ENCODE measurements at places on chromosomes 1 and 21.

GRCh38 chr1:3714284-3714741, 37.9 kb upstream of the CCDC27 start:
- no peak for DNase-seq

DNA sequence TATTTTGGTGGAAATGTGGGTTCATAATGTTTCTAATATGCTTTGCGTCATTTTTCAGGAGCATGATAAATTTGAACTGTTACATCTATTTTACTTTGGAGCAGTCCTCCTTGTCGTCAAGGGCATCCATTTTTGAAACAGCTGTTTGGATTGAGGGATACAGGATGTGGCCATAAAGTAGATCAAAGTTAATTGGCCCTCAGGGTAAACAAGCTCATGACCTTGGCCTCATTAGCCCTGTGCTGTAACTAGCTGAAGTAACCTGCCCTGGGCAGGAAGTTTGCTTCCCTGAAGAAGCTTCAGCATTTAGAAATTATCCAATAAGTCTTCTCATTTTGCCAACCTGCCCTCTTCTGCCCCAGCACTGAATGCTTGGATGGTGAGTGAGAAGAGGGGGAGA, 24.8 kb upstream of the RGL1 start:
- DNase-seq: no peak

- DNase-seq: peak; percentile 59
Measured at GRCh38 chr1:15323351-15323988, 76.4 kb downstream of the FHAD1 start.

- DNase-seq: no peak
Measured at GRCh38 chr21:44074315-44074958, 32.8 kb upstream of the PWP2 start.

- DNase-seq: no peak
Measured at GRCh38 chr1:100835866-100836842, 58.5 kb downstream of the EXTL2 start.

- DNase-seq: no peak
Measured at GRCh38 chr1:236065509-236066005, 667 bp upstream of the NID1 start.

GRCh38 chr1:92924501-92924900, 36.8 kb downstream of the DIPK1A start:
- DNase-seq: no peak

DNA sequence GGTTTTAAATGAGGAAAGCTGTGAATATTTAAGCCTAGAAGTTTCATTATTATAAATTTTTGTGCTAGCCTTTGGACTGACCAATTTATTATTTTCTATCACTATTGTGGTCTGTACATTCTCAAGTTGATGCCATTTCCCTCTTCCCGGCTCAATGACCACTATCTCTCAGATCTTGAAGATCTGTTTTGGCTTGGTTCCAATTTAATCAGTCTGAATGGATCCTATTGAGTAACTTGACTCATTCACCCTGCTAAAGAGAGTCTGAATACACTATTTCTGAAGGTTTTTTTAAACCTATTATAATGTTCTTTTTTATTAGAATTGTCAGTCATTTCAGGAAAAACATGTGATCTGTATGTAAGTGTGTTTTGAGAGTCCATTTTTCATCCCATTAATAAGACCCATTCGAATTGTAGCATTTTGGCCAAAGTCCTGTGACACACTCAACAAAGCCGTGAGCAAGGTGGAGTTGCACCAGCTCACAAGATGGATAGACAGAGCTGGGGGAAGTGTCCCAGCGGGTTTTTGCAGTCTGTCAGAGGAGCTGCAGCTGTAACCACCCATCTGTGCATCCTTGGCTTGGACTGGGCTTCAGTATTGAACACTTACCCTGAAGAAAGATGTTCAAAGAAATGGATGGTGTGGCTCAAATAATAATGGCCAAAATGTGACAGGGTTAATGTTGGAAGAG, 145.6 kb downstream of the NFIA start:
- DNase-seq: no peak

GRCh38 chr1:1101503-1101902, 14.4 kb downstream of the C1orf159 start:
- DNase-seq: no peak

DNA sequence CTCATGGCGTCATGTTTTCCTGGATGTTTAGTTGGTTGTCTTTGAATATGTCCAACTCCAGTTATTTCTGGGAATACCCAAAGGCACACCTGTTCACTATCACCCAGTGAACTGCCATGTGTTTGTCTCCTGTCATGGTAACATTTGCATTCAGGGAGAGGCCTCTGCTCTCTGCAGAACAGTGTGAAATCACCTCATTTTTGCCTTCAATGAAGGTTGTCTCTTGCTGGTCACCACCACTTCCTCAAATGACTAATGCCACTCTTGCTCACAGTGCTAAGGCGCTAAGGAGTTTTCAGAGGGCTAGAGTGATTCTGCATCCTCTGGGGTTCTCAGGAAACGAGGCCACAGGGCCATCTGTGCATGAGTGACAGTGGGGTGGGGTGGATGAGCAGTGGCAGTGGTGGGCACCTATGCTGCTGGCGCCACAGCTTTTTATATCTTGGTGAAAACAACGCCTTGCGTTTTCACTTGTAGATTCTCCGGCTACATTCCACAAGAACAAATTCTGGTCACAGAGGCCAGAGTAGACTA, 60.0 kb upstream of the ATP5PO start:
- peak; percentile 55 for DNase-seq

- DNase-seq: no peak
Measured at GRCh38 chr1:91078859-91079258, 57.0 kb upstream of the ZNF644 start.

DNA sequence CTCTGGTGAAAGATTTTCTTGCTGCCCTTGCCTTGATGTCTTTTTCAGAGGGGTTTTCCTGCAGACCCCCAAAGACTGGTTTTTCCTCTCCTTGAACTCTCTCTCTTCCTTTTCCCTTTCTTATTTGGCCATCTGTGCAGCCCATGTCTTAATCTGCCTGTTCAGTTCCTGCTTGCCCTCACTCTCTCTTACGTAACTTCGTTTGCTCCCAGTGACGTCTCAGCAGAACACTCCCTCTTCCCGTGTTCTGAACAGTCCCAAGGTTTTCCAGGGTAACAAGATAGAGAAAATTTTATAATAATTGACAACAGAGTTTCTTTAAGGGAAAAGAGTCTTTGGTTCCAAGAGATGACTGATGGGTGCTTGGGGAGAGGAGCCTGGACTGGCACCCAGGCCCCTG, 109.1 kb upstream of the LMO4 start:
- no peak for DNase-seq

DNA sequence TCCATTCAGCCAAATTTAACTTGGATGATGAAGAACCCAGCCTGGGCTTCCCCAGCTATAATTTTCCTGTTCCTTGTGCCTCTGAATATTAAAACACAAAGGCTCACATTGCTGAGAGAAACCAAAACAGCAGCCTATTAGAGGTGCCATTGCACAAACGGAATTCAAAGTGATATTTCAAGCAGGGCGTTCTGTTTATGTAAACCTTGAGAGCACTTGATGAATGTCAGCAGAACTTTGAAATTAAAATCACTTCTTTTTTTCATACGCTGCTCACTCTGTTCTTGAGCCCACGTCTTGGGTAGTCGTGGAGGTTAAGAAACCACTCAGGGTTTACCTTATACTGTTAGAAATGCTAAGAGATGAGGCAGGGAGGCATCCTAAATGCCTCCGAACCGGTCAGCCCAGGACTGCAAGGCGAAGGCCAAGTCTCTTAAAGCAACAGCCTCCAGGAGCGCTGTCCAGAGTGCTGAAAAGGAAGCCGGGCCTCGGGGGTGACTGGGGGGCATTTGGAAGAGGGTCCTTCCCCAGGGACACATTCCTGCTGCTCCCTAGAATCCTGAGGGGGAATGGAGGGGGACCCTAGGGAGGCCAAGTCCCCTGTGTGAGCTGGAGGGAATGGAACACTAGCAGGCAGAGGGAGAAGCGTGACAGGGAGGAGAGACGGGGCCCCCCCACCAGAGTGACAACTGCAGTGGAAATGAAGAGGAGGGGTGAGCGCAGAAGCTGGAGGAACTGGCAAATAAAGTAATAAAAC, 154.8 kb upstream of the VAMP3 start:
- DNase-seq: no peak

DNA sequence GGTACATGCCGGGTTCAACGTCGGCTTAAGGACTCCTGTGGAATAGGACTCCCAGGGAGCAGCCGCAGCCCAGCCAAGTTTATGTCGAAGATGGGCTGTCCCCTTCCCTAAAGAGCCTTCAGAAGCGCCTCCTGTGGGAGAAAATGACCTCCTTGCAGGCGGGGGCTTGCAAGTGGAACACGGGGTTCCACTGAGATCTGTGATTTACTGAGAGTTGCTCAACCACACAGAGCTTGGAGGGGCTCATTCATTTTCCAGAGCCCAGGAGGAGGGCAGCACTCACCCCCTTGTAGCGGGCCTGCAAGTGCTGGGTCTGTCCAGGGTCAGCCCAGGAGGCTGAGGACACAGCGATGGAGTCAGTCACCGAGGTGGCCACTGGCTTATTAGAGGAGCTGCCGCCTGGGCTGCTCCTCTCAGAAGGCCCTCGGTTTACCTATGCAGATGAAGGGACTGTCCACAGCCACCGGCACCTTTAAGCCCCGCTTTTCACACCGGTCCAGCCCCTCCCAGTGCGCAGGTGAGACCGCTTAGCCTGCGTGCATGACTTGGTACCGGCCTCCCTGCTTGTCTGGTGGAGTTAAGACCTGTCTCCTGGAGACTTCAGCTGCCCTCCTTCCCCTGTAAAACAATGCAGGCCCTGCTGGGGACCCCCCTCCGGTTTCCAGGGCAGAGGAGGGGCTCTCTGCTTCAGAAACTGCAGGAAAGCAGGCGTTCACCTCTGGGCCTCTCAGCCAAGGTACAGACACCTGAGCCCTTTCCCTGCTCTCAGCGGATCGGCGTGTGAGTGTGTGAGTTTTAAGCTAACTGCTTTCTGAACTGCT, 57.5 kb downstream of the ATP5PO start:
- DNase-seq: no peak

GRCh38 chr1:64986903-64987871, 20.8 kb upstream of the JAK1 start:
- no peak for DNase-seq

- no peak for DNase-seq
Measured at GRCh38 chr21:23853796-23854379, 1753.4 kb downstream of the MRPL39 start.

DNA sequence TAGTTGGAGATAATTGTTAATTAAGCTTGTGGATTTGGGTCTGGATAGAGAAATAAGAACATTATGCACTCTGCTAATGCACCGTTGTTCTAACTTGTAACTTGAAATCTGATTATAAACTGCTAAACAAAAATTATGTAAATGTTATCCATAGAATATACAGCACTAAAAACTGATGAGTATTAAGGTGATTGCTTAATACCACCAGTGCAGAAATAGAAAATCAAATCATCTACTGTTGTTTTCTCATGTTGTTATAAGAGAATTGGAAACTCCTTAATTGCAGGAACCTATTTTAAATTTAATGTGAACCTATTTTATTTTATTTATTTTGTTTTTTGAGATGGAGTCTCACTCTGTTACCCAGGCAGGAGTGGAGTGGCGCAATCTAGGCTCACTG, 125.7 kb downstream of the ITSN1 start:
- DNase-seq: no peak

DNA sequence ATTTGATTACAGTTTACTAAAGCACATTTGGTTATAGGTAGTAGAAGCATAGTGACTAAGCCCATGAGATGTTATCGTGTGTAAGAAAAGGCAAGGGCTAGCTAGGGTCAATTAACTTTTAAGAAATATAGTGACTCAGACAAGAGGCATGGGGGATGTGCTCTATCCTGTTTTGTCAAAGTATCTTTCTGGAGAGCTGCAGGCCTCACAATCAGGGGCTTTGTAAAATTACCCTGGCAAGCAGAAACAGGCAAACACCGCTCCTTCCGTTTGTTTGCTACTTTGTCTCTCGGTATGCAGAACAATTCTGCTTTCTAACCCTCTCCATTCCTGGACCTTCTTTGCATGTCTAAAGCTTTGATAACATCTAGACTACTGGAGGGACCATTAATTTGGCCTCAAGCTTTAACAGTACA, 26.1 kb upstream of the ZNF697 start:
- no peak for DNase-seq

DNA sequence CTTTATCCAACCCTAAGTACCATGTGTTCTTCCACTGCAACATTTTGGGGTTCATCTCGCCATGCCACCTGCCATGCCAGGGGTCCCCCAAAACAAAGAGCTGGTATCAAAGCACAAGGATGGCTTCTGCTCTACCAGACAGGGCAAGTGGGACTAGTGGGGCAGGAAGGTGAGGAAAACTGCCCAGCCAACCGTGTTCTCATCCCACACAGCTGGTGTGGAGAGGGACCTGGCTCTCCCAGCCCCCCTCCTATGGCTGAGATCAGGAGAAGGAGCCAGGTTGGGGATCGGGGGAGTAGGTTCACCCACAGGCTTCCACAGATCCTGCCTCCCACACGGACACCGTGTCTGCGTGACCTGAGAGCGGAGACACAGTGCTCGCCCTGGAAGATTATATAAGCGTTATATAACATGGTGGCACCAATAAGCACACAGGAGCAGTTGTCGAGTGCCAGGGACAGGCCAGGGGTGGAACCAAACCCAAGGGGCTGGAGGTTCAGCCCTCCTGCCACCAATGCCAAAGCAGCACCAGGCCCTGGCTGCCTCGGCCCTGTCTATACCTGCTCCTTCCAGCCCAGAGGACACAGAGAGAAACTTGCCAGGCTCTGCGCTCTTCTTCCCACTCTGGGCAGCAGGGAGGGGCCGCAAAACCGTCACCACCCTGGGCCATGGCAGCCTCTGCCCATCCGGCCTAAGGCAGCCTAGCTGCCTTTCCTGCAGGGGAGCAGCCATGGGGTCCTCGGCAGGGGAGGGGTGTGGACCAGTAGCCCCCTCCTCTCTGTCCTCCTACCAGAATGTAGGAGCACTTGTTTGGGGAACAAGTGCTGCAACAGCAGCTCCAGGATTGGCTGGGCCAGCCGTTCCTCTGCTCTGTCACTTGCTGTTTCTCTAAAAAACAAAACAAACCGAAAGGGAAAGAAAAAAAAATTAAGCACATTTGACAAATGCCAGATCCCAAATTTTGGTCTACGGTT, 43.5 kb downstream of the CD34 start:
- DNase-seq: no peak

- DNase-seq: no peak
Measured at GRCh38 chr1:4121834-4122512, 221.9 kb upstream of the C1orf174 start.

- no peak for DNase-seq
Measured at GRCh38 chr1:161163793-161164192, 2.4 kb upstream of the PPOX start.

DNA sequence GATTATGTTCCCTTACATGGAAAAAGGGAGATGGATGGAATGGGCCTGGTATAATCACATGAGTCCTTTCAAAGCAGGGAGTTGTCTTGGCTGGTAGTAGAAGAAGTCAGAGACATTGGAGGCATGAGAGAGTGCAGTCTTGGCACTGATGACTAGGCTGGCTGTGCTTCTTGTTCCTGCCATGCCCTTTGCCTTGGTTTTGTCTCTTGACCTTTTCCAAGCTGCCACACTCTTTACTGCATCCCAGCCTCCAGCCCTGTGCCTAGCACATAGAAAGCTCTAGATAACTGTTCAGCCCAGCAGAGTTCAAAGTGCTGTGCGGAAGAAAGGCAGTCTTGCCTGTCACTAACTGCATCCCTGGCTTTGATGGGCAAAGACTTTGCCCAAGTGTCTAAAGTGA, 412.6 kb downstream of the PRDM2 start:
- no peak for DNase-seq

GRCh38 chr1:16151196-16151994, 4.5 kb downstream of the EPHA2 start:
- no peak for DNase-seq
